ENCODE measurements at places on chromosomes 4 and X.
A peak's percentile ranks its signal among the peaks of the same experiment; 100 is the strongest.

DNA sequence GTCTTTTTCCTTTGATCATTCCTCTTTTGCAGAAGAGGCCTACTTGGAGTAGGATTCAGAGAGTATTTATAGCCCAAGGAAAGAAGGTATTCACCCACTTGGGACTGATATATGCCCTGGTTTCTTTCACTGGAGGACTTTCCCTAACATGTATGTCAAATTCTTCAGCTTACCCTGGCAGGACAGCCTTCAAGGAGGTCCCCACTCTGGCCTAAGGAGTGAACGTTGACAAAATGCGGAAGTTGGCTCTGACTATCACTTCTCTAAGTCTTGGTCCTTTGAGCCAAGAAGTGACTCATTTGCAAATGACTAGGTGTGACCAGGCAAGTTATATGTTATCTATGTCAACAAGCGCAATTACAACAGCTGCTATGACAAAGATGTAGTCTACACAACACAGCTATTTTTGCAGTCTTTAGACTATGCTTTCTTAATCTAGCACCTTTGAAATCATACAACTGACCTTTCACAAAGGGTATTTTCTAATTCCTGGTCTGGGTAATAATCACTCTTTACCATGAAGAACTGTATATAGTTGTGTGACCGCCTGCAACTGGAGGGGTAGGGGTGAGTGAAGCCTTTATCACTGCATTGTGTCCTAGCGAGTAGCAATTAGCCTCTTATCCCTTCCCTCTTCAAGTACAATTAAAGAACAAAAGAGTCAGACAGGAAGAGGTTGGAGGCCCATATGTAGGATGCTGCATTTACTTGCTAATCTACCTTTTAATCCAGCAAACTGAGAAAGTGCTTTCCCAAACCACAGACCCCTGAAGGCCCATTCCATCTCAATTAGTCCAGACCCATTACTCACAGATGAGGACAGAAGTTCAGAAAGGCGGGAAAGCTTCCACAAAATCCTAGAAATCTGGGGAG is 50.1 kb downstream of the RASGEF1B start:
- DNase-seq = peak; percentile 39

DNA sequence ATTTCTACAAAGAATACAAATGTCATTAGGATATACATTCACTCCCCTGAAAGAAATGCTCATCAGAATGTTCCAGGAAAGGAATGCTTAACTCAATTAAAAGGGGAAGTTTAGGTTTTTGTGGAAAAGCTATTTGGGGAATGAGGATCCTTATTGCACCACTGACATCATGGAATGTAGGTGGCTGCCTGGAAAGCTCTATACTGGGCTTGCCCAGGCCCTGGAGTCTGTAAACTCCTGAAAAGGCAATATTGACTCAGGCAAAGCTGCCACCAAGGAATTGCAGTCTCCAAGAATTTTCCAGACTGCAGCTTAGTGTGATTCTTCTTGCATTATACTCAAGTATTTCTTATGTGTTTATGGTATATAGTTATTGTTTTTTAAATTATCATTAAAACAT is 15.7 kb downstream of the DAPP1 start:
- DNase-seq = no peak

GRCh38 chr4:2064276-2064991 is 5.3 kb downstream of the NAT8L start:
- no peak for DNase-seq

DNA sequence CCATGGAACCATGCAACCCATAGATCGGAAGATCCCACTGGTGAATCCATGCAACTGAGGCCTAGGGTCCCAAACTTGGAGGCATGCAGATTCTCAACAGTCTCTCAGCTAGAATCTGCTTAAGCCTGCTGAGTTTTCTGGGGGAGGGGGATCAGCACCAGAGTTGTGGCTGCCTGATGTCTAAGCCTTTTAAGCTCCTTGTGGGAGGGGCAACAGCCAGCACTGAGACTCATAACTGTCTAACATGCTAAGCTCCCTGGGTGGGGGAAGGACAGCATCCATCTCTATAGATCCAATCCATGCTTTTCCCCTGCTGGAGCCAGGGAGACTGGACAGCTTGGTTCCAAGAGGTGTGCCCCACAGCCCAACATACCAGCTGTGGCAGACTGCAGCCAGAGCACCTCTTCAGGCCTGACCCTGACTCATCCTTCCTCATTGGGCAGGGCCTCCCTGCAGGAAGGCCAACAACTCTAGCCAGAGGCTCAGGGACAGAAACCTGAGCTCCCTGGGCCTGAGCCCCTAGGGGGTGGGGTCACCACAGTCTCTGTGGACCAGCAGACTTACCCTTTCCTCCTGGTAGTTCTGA is 300.1 kb upstream of the SLC7A11 start:
- DNase-seq = no peak

DNA sequence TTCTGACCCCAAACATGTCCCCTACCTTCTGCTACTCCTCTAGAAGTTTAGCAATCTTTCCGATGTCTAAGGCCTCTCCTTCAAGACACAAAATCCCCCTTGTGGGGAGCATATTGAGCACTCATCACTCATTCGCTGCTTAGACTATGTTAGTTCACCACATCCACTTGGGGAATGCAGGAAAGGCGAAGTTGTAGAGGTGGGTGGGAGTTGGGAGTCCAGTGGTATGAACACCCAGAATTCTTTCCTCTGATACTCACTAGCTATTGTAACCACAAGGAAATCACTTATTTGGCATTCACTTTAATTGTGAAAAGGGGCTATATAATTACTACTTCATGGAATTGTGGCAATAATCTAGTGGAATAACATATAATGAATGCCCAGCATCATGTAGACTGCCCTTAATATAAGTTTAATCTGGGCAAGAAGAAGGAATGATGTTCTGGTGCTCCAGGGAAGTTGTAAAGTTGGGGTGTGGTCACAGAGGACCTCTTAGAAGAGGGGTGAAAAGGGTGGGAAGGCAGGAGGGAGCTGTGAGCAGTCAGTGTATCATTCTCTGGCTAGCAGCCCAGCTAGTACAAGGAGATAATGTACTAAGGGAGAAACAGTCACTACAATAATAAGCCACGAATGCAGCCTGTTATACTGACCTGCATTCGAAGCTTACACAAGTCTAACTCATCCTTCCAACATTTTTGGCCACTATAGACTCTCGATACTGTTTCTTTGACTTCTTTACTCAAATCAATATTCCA is 468.2 kb upstream of the DIPK2B start:
- DNase-seq = no peak
